Right renal cortex interstitium (tissue), 3 donors: ENCODE measurements at places on chromosomes 2 and 18. TPM values are rescaled to one million over a fixed set of nuclear protein-coding genes. Genes with fewer than 3 reads are reported as not detected.

Gene GALNT3
- polyA plus RNA-seq: 16.9 TPM

Gene ZC3H8
- 18.4 TPM for polyA plus RNA-seq

Gene APLF
- polyA plus RNA-seq: 3.5 TPM

Gene ARHGEF33
- 1.4 TPM for polyA plus RNA-seq

Gene IGFBP2
- polyA plus RNA-seq: 214 TPM

Gene MAP3K19
- polyA plus RNA-seq: 0.78 TPM

Gene MEMO1
- 38.3 TPM for polyA plus RNA-seq

Gene NAT8
- polyA plus RNA-seq: 23.9 TPM

Gene NXPH2
- 4.5 TPM for polyA plus RNA-seq

Gene KYNU
- polyA plus RNA-seq: 7.1 TPM

Gene MC5R
- polyA plus RNA-seq: 0.13 TPM

Gene SERTAD2
- polyA plus RNA-seq: 25.8 TPM

Gene RESP18
- not detected for polyA plus RNA-seq

Gene TRABD2A
- 0.46 TPM for polyA plus RNA-seq

Gene CPO
- 1.2 TPM for polyA plus RNA-seq

Gene UGT1A7
- not detected for polyA plus RNA-seq

Gene CSRNP3
- polyA plus RNA-seq: 11.8 TPM

Gene SGPP2
- polyA plus RNA-seq: 16.0 TPM

Gene SEMA4C
- 31.3 TPM for polyA plus RNA-seq

Gene DOK6
- 20.4 TPM for polyA plus RNA-seq

Gene COX5B
- polyA plus RNA-seq: 213 TPM

Gene GPR45
- not detected for polyA plus RNA-seq

Gene CDK15
- polyA plus RNA-seq: 1.1 TPM

Gene VRK2
- 22.7 TPM for polyA plus RNA-seq

Gene MAL
- 365 TPM for polyA plus RNA-seq

Gene OLA1
- 177 TPM for polyA plus RNA-seq
